ENCODE measurements at places on chromosomes 6 and 20.

- no peak for DNase-seq
Measured at GRCh38 chr6:133359256-133359655, 118.1 kb downstream of the EYA4 start.

- DNase-seq: no peak
Measured at GRCh38 chr6:138204792-138205384, 13.4 kb downstream of the PBOV1 start.

DNA sequence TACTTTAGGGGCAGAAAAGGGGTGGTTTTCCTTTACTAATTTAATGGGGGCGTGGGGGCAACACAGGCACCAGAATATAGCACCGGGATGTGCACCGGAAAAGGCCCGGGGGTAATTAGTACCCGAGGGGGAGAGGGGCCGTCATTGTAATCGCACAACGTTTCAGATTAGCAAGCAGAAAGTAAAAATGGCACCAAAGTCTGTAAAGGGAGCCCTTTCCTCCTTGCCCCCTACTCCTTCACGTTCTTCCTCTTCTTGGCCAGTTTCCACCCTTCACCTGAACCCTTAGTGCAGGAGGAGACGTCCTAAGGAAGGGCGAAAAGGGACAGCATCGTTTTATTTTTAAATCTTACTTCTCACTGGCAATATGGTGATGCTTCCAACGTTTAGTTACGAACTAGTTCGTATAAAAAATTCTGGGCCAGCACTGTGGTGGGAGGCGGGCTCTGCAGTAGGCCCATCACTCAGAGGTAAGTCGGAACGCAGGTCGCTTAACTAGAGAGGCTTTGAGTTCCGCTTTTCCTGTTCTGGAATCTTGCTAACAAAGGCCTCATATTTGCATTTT is 742 bp upstream of the CEP85L start:
- DNase-seq: no peak

GRCh38 chr20:45266977-45267376 is 12.6 kb upstream of the SLPI start:
- no peak for DNase-seq

- DNase-seq: no peak
Measured at GRCh38 chr6:138847884-138848283, 52.0 kb downstream of the ECT2L start.

- no peak for DNase-seq
Measured at GRCh38 chr6:85346196-85346595, 103.7 kb upstream of the NT5E start.

DNA sequence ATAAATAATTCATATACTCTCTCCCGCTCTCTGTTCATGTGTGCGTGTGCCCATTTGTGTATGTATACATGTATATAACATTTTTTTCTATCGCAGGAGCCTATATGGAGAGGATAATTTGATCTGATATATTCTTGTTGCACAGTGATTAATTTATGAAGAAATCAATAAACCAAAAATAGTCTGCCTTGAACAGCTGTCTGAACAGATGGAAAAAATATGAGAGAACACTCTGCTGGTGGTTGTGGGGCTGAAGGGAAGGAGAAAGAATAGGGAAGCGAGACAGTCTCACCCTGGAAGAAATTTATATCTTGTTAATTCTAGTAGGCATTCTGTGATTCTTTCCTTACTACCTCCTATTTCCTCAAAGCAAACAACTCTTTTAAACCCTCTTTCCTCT is 96.6 kb upstream of the B3GAT2 start:
- no peak for DNase-seq

DNA sequence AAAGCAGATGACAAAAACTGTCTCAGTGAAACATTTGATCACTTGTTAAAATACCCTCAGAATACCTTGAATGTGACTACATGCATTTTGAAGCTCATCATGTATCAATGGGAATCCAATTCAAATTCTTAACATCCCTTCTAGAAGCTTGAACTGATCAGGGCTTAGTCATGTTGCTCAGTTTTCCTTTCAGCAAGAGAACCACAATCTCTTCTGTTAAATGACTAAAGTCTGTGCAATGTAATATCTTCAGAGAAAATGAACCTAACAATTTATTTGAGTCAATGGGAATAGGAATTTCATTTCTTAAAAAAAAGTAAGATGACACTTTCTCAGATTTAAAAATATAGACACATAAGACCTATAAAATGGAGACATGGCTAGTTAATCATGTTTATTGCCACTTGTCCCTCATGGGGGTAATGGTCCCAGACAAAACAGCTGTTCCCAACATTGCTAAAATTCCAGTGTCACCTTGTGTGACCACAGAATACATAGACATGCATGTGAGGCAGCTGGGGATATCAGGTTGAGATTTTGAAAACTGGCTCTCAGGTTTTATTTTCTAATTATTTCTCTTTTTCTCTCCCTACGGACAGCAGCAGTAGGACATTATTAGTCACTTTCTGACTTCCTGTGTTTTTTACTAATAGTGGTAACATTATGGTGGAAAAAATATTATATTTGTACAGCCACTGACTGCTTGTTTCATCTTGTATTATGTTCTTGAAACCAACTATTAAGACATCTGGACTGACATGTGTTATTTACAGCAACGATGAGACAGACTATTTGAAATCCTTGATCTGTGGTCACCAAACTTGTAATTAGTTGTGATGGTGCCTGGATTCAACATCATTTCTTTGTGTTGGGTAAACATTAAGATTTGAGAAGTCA is 192.5 kb downstream of the COL9A1 start:
- DNase-seq: no peak

DNA sequence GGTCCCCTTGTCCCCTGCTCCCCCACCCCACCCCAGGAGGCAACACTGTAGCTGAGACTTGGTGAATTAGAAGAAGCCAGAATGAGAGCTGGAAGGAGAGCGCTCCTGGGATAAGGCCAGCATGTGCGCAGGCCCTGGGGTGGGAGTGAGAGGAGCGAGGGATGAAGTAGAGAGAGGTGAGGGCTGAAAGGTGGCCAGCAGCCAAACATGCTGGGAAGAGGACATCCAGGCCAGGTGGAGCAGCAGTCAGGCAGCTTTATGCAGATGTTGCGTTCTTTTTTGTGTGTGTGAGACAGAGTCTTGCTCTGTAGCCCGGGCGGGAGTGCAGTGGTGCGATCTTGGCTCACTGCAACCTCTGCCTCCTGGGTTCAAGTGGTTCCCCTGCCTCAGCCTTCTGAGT is 2.2 kb upstream of the BPIFB1 start:
- DNase-seq: no peak

- DNase-seq: peak; percentile 32
Measured at GRCh38 chr6:75266716-75267291, 17.8 kb downstream of the TMEM30A start.

GRCh38 chr20:62652041-62652893 is 10.0 kb downstream of the SLCO4A1 start:
- DNase-seq: no peak

DNA sequence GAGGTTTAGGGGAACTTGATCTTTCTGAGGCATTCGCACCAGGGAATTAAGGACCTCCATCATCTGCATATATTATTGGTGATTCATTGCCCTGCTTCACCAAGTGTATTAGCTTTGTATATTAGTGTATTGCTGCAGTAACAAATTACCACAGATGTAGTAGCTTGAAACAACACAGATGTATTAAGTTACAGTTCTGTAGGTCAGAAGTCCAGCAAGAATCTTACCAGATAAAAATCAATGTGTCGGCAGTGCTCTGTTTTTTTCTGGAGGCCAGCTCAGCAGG is 65.8 kb downstream of the HMGN3 start:
- no peak for DNase-seq
